ENCODE measurements at places on chromosomes 13 and 19. TPM values are rescaled to one million over a fixed set of nuclear protein-coding genes. Genes with fewer than 3 reads are reported as not detected.

LMTK3 gene
- total RNA-seq, result 3.7 TPM

- H3K27ac ChIP-seq, result no peak overlapping the region
- H3K4me1 ChIP-seq, result peaks cover 13% of the 10 kb centered on the region
- no peak for DNase-seq
- H3K27me3 ChIP-seq, result no peaks in the 10 kb centered on the region
- peaks cover 27% of the 10 kb centered on the region for H3K36me3 ChIP-seq
Measured at GRCh38 chr19:12641456-12641855, 25.1 kb downstream of the MAN2B1 start.

DUXA gene
- not detected for total RNA-seq

COL5A3 gene
- total RNA-seq, result 0.40 TPM

DNA sequence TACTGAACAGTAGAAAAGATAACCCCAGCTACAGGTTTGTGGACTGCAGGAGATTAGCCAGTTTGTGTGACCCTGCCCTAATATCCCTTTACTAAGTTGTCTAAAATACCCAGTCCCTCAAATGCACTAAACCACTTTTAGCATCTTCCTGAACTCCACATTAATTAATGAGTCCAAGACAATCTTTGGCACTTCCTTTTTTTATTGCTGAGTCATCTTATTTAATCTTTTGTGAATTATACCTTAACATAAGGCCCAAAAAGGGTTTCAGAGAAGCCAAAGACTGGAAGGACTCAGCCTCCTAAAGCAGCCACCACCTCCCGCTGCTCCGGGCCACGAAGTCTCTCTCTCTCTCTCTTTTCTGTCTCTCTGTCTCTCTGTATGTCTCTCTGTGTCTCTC, 48.8 kb upstream of the PDCD5 start:
- H3K27me3 ChIP-seq, result no peaks in the 10 kb centered on the region
- H3K4me1 ChIP-seq, result no peaks in the 10 kb centered on the region
- DNase-seq, result no peak
- no peaks in the 10 kb centered on the region for H3K36me3 ChIP-seq
- no peak overlapping the region for H3K27ac ChIP-seq

NAPSA gene
- total RNA-seq, result 1.9 TPM

ZSCAN4 gene
- not detected for total RNA-seq

GRCh38 chr13:49936968-49937273, 781 bp upstream of the SPRYD7 start:
- H3K4me1 ChIP-seq, result peaks cover 6% of the 10 kb centered on the region
- H3K27ac ChIP-seq, result peak overlapping the region; percentile 86
- no peaks in the 10 kb centered on the region for H3K36me3 ChIP-seq
- H3K4me3 ChIP-seq, result peak overlapping the region; percentile 83

USHBP1 gene
- total RNA-seq, result 0.27 TPM

GRCh38 chr19:39474139-39474620, 6.5 kb upstream of the TIMM50 start:
- peaks cover 11% of the 10 kb centered on the region for H3K4me1 ChIP-seq
- no peaks in the 10 kb centered on the region for H3K27me3 ChIP-seq
- peaks cover 54% of the 10 kb centered on the region for H3K36me3 ChIP-seq
- H3K4me3 ChIP-seq, result no peak overlapping the region
- DNase-seq, result peak; percentile 76
- no peak overlapping the region for H3K27ac ChIP-seq

Data from activated CD4-positive, alpha-beta T cell treated with anti-CD3 and anti-CD28 coated beads, Interleukin-2, amount 10 ng/mL, durations not matched to agents 7 days and 5 days (primary cell).